ENCODE measurements at places on chromosomes 11 and 22. TPM values are rescaled to one million over a fixed set of nuclear protein-coding genes. Genes with fewer than 3 reads are reported as not detected.

CARNS1 gene
- polyA plus RNA-seq = 0.40 TPM

RIBC2 gene
- not detected for polyA plus RNA-seq

RFPL3 gene
- 0.04 TPM for polyA plus RNA-seq

OR5AL1 gene
- not detected for polyA plus RNA-seq

MYRF gene
- polyA plus RNA-seq = 23.0 TPM

IL18 gene
- 74.0 TPM for polyA plus RNA-seq

OR52E8 gene
- not detected for polyA plus RNA-seq

MOGAT2 gene
- 112 TPM for polyA plus RNA-seq

- peak; percentile 56 for DNase-seq
- no peak overlapping the region for H3K27ac ChIP-seq
These were observed 9.4 kb downstream of the GSTP1 start for GRCh38 chr11:67592880-67593564.

DNA sequence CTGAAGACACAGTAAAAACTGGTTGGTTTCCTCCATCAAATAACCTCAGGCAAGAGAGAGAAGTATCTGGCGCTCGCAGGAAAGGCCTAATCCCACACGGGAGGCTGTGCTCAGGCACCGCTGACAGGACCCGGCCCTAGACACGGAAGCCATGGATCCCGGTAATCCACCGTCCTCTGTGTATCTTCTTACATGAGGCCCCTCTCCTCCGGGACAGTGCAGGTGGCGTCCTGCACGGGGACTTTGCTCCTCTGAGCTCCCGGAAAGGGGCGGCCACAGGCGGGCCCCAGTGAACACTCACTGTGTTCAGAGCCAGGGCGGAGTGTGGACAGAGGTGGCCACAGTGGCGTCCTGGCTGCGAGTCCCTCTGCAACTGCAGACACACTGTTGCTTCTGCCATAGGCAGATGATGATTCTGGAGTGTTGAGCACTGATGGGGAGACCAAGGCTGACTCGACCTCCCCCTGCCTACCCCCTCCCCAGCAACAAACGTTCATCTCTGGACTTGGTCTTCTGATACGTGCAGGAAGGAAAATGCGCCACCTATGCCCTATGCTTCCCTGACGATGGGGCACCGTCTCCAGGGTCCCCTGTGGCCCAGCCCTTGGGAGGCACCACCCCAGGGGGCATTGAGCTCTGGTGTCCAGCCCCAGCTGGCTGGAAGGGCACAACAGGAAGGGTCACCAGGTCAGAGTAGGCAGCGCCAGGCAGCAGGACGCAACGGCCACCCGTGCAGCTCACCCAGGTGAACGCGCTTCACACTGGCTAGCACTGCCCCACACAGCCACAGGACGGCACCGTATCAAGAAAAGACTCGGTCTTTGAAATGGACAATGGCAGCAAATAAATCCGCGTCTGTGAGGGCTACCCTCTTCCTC is 95.7 kb downstream of the TRMU start:
- H3K36me3 ChIP-seq = peaks cover 14% of the 10 kb centered on the region
- peaks cover 32% of the 10 kb centered on the region for H3K4me1 ChIP-seq
- H3K4me3 ChIP-seq = peak overlapping the region; percentile 20
- H3K27ac ChIP-seq = peak overlapping the region; percentile 81
- peak; percentile 90 for DNase-seq

DNA sequence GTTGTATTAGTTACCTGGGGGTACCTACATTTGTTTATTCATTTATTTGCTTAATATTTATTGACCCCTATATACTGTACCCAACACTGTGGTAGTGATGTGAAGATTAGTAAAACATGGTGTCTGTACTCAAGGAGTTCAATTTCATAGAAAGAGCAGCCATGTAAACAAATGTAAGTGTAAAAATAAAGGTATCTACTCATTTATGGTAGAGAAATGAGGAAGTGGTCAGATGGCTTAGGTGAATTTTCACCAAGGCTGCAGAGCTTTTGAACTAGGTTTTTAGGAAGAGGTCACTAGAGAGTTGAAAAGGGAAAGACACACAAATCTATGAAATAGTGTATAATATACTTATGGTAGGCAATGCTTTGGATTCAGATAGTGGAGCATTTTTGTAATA is 11.1 kb downstream of the CTR9 start:
- DNase-seq = no peak
- no peaks in the 10 kb centered on the region for H3K4me1 ChIP-seq
- H3K36me3 ChIP-seq = peaks cover 28% of the 10 kb centered on the region

GRCh38 chr11:37788141-37788877 is 1190.3 kb upstream of the RAG2 start:
- H3K27me3 ChIP-seq = no peaks in the 10 kb centered on the region
- H3K36me3 ChIP-seq = no peaks in the 10 kb centered on the region
- no peak overlapping the region for H3K4me3 ChIP-seq
- no peak for DNase-seq

DNA sequence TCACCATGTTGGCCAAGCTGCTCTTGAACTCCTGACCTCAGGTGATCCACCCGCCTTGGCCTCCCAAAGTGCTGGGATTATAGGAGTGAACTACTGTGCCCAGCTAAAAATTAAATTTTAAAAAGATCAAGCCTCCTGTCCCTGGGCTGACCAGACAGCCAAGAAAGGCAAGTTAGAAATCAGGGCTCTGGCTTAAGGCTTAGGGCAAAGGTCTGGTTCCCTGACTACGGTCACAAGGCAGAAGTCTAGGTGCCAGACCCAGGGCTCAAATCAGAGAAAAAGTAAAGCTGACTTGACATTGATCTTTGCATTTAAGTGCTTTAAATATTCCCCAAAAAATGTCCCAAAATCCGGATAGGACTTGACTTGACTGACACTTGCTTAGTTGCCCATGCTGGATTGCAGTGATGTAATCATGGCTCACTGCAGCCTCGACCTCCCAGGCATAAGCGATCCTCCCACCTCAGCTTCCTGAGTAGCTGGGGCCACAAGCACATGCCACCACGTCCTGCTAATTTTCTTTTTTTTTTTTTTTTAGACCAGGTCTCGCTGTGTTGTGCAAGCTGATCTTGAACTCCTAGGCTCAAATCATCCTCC is 17.3 kb upstream of the CRKL start:
- H3K27me3 ChIP-seq = no peaks in the 10 kb centered on the region
- H3K4me1 ChIP-seq = no peaks in the 10 kb centered on the region
- H3K4me3 ChIP-seq = no peak overlapping the region

- no peak overlapping the region for H3K27ac ChIP-seq
- no peaks in the 10 kb centered on the region for H3K4me1 ChIP-seq
- H3K36me3 ChIP-seq = no peaks in the 10 kb centered on the region
These were observed 133.1 kb downstream of the CTTN start for GRCh38 chr11:70531281-70532065.

GRCh38 chr11:63670433-63671321 is 499 bp downstream of the ATL3 start:
- H3K4me1 ChIP-seq = no peaks in the 10 kb centered on the region
- DNase-seq = peak; percentile 69
- H3K27me3 ChIP-seq = no peaks in the 10 kb centered on the region
- H3K4me3 ChIP-seq = peak overlapping the region; percentile 99
- peak overlapping the region; percentile 91 for H3K27ac ChIP-seq

GRCh38 chr11:66845143-66845875 is 2.1 kb downstream of the RCE1 start:
- no peaks in the 10 kb centered on the region for H3K27me3 ChIP-seq
- no peak overlapping the region for H3K4me3 ChIP-seq
- H3K36me3 ChIP-seq = peaks cover 63% of the 10 kb centered on the region
- peaks cover 18% of the 10 kb centered on the region for H3K4me1 ChIP-seq

GRCh38 chr22:27880778-27881394 is 38.2 kb downstream of the PITPNB start:
- peak; percentile 64 for DNase-seq
- H3K4me3 ChIP-seq = no peak overlapping the region
- no peaks in the 10 kb centered on the region for H3K27me3 ChIP-seq
- peaks cover 3% of the 10 kb centered on the region for H3K36me3 ChIP-seq
- no peak overlapping the region for H3K27ac ChIP-seq
- H3K4me1 ChIP-seq = no peaks in the 10 kb centered on the region

GRCh38 chr22:37844904-37845329 is 783 bp upstream of the ANKRD54 start:
- H3K36me3 ChIP-seq = peaks cover 10% of the 10 kb centered on the region
- peak overlapping the region; percentile 28 for H3K27ac ChIP-seq

- no peaks in the 10 kb centered on the region for H3K27me3 ChIP-seq
- H3K36me3 ChIP-seq = peaks cover 39% of the 10 kb centered on the region
- H3K4me3 ChIP-seq = no peak overlapping the region
- DNase-seq = no peak
- H3K27ac ChIP-seq = no peak overlapping the region
These were observed 30.4 kb downstream of the PAAF1 start for GRCh38 chr11:73907191-73907590.

GRCh38 chr22:22948651-22949571 is 61.3 kb downstream of the IGLL5 start:
- no peaks in the 10 kb centered on the region for H3K27me3 ChIP-seq
- no peak overlapping the region for H3K27ac ChIP-seq
- H3K4me3 ChIP-seq = no peak overlapping the region
- DNase-seq = no peak

GRCh38 chr11:76269661-76270261 is 63.5 kb upstream of the WNT11 start:
- no peaks in the 10 kb centered on the region for H3K27me3 ChIP-seq
- no peaks in the 10 kb centered on the region for H3K36me3 ChIP-seq
- no peak overlapping the region for H3K4me3 ChIP-seq
- no peak overlapping the region for H3K27ac ChIP-seq

All from small intestine (tissue), 16 donors.